ENCODE measurements at places on chromosomes 1 and 21.

GRCh38 chr1:79004916-79005315 is 1.6 kb downstream of the ADGRL4 start:
- DNase-seq, result no peak

DNA sequence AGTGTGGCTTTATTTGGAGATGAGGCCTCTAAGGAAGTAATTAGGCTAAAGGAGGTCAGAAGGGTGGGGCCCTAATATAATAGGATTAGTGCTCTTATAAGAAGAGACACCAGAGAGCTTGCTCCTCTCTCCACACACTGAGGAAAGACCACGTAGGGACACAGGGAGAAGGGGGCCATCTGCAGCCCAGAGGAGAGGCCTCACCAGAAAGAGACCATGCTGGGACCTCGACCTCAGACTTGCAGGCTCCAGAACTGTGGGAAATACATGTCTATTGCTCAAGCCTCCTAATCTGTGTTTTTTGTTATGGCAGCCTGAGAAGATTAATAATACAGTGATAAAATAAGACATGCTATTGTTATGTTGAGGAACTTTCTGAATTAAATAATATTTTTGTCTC is 8.3 kb downstream of the RCAN1 start:
- no peak for DNase-seq

DNA sequence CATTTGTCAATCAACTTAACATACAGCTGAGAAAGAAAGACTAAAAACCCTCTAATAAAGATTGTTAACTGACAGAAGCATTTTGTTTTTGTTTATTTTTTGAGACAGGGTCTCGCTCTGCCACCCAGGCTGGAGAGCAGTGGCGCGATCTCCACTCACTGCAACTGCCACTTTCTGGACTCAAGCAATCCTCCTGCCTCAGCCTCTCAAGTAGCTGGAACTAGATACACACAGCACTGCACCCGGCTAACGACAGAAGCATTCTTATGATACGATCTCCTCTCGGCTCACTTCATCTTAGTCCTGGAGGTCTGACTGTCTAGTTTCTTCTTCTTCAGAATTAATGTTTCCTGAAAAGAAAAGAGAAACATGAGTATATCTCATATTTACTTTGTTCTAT is 23.5 kb downstream of the RSPH1 start:
- DNase-seq, result no peak

DNA sequence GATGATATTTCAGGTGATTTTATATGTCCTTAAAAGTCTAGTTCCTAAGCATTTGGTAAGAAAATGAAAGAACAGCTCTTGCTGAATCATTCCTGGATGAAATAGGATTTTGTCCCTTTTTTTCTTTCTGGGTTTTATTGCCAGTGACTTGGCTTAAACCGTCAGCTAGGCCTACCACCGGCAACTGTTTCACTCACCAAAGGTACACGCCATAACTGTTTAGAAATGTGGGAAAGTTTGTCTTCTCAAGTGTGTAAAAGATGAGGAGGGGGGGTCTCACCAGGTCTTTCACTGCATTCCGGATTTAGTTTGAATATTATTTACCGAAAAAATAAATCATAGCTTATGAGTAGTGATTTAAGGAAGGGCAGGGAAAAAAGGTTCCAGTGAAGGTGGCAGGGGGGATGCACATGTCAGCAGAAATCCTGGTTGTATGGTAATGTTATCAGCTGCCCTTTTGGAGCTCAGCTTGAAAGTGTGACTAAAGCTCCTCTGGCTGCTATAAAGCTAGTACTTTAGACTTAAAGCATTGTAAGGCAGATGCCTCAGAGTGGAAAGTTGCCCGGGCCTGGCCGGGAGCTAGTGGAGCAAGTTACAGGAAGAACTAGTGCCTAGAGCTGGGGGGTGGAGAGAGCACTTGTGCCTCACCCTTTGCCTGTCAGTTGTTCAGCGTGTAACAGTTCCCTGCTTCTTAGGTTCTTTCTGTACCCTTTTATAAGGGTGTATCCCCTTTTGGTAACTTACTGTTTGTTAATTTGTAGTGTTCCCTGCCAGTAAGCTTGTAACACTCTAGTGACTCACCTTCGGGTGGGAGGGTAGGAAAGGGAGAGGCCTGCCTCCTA is 3.1 kb downstream of the ATP1A1 start:
- peak; percentile 46 for DNase-seq

DNA sequence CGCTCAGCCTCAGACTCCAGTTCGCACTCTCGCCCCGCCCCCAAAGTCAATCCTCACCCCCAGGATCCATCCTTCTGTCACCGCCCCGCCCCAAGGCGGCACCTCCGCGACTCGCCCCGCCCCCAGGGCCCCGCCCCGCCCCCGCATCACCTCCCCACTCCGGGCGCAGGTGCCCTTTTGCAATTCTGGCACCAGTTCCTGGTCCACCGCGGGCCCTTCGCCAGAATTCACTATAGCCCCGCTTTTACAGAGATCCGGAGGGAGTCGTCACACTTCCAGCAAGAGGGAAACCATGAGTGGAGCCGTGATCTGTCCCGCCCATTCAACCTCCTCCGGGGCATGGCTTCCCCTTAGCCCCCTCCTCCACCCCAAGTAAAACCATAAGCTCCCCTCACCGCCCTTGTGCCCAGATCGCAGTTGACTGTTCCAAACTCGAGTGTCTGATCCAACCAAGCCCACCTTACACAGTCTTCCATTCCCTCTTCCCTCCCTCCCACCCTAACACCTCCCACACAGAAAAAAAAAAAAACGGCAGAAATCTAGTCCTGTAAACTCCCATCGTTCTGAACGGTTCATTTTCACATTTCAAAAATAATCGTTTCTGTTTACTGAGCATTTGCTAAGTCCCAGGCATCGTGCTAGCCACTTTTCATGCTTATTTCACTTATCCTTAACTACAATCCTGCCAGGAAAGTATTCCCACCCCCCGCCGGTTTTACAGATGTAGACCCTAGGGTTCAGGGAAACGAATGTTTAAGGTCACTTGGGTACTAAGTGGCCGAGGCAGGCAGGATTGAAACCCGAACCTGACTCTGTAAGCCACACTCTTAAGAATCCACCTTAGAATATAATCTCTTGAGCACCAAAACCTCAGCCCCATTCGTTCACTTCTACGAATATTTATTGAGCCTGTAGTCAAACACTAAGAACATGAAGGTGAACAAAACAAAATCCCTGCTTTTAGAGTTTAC is 1.3 kb upstream of the DNAJC16 start:
- DNase-seq, result no peak

- peak; percentile 23 for DNase-seq
These were observed 630 bp downstream of the MTF2 start for GRCh38 chr1:93079685-93080141.

GRCh38 chr21:37249112-37249904 is 17.8 kb downstream of the VPS26C start:
- DNase-seq, result no peak

DNA sequence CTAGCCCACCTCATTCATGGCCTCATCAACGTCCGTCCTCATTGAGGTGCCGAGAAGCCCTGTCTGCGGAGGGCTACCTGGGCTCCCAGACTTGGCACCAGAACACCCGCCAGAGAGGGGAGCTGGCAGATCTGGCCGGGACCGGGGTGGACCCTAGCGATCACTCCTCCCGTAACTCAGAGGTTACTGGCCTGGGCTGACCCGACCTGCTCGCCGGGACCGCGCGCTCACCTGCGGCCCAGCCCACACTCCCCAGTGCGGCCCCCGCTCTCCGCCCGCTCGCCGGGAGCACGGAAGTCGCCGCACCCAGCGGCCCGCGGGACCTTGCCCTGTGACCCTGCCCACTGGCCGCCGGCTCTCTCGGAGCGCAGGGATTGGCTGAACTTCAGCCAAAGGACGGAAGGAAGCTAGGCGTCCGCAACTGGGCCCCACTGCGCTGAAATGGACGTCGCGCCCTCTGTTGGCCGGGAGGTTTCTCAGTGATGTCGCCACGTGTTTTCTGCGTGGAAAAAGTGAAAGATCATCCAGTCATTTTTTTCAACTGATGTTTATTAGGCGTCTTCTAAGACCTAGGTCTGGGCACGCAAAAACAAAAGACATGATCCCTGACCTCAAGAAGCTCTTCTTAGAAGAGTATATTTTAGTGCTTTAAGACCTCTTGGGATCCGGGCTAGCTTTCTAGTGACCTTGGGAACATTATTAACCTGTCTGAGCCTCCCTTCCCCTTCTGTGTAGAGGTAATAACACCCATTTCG is at the start of gene SMIM12:
TSS of gene SMIM12 (minus strand) at position 304 of the 755 bp plus-strand sequence. CDS start 3,772 bp downstream, outside the sequence.
- DNase-seq, result peak; percentile 92

DNA sequence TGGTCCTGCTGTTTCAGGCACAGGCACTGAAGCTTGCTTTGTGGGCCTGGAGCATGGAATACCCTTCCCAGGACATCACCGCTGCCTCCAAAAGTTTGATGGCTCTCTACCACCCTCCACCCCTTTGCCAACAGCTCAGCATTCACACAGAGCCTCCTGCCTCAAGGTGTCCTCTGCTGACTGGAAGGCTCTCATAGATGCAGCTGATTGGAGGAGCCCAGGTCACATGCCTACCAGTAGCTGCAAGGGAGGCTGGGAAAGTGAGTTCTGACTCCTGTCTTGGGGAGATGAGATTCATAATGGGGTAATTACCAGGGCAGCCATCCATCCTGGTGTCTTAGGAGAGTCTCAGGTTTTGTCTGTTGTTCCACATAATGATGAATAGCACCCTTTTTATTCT is 124.8 kb upstream of the GRIK3 start:
- DNase-seq, result no peak

GRCh38 chr1:29033829-29034466 is 89.8 kb downstream of the TMEM200B start:
- DNase-seq, result no peak

DNA sequence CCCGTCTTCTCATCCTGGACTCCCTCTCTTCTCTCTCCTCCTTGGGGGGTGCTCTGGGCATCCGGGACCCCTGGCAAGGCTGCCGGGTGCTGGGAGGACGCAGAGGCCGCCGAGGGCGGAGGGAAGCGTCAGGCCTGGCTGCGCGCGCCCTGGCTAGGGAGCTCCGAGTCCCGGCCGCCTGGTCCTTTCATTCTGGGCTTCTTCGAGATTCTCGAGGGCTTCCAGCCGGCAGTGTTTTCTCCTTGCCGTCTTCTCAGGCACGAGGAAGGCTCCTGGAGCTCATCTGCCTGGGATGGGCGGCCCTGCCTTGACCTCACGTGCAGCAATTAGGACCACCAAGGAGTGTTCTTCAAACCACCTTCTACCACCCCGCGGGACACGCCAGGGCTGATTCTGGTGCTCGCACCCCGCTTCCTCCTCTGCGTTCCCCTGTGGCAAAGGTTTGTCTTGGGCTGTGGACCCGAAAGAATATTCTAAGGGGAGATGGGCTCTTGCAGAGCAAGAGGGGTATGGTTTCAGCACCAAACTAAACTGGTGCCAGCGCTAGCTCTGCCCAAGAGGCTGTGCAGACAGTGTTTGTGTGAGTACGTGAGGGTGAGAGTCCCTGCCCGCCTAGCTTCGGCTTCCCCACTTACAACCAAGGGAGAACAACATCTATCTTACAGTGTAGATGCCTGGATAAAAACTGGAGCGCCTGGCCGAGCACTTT is 36.5 kb downstream of the PIK3CD start:
- DNase-seq, result no peak
